ENCODE measurements at places on chromosomes 16 and 17. TPM values are rescaled to one million over a fixed set of nuclear protein-coding genes. Genes with fewer than 3 reads are reported as not detected.

The CDH1 gene
- total RNA-seq, result not detected

The SCNN1G gene
- not detected for total RNA-seq

The CACNG4 gene
- total RNA-seq, result not detected

The CCL2 gene
- not detected for total RNA-seq

The ITGAD gene
- not detected for total RNA-seq

The C17orf67 gene
- total RNA-seq, result not detected

The C17orf50 gene
- total RNA-seq, result not detected

Data from Karpas-422 (cell line).